ENCODE measurements at places on chromosomes 3 and 15.
A peak's percentile ranks its signal among the peaks of the same experiment; 100 is the strongest.

DNA sequence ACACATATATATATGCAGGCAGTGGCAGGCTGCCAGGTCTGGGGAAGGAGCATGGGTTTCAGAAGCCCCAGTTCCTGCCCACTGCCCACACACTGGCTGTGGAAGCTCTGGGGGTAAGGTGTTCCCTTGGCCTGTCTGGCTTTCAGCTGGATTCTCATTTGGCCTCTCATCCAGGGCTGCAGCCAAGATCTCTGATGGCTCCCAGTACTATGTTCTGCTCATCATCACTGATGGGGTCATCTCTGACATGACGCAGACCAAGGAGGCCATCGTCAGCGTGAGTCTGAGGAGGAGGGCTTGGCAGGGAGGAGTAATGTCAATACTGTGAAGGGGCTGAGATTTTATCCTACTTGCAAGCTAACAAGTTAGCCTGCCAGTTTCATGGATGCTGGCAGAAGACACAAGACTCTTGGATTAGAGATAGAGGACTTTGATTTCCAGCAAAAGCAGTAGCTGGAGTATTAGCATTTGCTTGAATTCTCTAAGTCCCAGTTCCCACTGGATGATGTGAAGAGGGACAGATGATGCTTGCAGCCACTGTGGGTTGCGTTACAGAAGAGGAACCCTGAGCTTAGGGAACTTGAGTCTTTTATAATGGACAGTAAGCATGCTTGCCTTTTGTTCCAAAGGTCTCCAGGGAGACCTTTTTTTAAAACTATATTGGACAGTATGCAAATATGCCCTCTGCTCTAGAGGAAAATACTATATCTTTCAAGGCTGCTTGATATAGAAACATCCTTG is 5.6 kb upstream of the BRPF1 start:
- no peak for DNase-seq

- DNase-seq = peak; percentile 2
These were observed 195.2 kb upstream of the DPPA4 start for GRCh38 chr3:109532257-109533216.

DNA sequence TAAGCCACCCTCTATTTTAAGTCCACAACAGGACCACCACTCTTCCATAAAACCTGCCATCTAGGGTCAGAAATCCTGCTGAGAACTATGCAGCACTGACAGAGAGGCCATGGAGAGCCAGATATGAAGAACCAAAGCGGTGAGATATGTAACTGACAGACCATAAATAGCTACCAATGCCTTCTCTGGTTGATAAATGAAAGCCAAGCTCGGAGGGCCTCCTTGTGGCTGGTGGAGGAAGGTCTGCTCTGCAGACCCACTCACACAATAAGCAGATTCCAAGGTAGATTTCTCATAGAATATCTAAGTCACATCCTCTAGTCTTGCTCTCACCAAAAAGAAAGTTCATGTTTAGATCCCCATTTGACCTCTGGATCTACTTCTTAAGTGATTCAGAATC is 38.9 kb downstream of the RYK start:
- peak; percentile 46 for DNase-seq

DNA sequence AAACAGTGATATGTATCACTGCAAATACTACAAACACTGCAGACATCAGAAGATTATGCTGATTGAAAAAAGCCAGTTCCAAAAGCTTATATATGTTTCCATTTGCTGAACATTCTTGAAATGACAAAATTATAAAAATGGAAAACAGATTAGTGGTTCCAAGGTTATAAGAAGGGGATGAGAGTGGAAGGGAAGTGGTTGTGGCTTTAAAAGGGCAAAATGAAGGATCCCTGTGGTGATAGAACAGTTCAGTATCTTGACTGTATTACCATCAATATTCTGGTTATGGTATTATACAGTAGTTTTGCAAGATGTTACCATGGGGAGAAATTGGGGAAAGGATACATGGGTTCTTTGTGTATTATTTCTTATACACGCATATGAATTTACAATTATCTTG is 77.8 kb downstream of the DZIP3 start:
- no peak for DNase-seq

GRCh38 chr15:94875550-94875949 is 644.2 kb downstream of the MCTP2 start:
- DNase-seq = no peak

GRCh38 chr3:153658136-153658535 is 463.1 kb upstream of the ARHGEF26 start:
- DNase-seq = no peak

DNA sequence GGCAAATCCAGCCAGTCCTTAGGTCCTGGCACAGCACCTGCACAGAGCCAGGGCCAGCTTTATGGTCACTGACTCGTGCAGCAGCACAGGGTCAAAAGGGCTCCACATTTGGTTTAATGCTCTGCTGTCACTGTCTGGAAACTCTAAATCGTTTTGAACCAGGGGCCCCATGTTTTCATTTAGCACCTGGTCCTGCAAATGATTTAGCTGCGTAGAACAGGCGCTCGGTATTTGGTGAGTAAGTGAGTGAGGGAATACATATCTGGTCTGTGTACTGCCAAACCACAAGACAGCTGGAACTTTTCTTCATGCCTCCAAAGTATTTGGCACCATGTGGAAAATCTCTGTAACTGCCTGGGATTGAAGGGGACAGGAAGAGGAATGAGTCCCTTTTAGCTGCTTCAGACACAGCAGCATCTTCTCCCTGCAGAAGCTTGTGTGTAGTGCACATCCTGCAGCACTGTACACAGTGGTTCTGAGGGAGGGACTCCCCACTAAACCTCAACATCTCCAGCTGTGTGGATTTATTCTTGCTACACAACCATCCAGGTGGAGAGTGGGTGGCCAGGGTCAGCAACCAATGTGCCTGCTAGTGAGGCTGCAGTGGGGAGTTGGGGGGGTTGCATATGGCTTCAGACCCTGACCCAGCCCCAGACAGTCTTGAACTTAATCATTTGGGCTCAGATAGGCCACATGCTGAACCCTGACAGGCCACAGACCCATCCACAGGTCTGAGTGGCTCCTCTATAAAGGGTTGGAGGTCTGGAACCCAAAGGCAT is 1.1 kb downstream of the SH2D7 start:
- DNase-seq = no peak

DNA sequence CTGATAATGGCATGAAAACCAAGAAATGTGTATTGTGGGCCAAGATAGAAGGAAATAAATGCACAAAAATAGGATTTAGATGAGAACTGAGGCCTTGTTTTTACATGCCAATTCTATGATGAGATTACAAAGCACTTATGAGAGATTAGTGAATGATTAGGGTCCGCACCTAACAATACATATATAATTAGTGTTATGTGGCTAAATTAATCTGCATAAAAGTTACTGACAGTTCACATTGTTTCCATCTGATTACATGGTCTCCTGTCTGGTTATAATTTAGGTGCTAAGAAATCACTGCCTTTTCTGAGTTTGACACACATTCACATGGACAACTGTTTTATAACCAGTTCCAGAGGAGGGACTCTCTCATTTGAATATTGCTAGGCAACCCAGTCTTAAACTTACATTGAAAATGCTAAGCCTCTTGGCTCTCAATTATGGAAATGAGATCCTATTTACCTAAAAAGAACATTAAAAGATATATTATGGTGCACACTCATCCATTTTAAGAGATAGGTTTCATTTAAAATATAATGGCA is 117.0 kb upstream of the ARL6 start:
- DNase-seq = no peak

DNA sequence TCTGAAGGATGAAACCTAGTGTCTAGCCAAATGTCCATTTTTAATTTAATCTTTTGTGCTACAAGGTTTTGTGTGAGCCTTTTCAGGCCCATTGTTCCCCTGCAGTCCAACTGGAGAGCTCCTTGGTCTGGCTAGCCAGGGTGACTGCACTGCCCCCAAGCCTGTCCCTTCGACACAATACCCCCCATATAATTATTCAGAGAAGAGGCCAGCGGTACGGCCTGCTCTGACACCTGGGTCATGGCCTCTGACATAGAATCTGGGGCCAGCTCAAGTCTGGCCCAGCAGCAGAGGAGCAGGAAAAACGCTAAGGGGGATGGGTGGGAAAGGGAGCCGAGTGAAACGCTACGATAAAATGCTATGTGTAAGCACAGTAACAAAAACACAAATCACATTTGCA is 64.2 kb upstream of the PYGO1 start:
- no peak for DNase-seq

DNA sequence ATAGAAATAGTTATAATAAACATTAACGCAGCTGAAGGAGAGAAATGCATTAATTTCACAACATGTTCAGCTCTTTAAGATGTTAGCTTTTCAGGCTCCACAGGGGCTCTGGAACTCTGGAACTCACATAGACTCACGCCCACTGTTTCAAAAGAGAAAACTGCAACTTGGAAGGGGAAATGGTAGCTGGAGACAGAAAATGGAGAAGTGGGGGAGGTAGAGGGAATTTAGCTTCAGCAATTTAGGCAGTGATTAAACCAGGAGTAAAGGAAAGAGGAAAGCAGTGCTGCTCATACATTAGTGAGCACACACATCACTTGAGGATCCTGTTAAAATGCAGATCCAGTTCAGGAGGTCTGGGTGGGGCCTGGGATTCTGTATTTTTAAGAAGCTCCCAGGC is 274.8 kb upstream of the TRIM42 start:
- no peak for DNase-seq

DNA sequence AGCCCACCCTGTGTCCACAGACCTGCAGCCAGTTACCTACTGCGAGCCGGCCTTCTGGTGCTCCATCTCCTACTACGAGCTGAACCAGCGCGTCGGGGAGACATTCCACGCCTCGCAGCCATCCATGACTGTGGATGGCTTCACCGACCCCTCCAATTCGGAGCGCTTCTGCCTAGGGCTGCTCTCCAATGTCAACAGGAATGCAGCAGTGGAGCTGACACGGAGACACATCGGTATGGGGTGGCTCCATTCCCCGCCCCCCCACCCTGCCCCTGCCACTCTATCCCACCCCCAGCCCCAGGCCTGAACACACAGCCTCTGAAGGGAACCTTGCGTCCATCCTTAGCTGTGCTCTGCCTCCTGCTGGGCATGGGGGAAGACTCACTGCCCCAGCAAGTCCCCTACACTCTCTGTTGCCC is 73.2 kb downstream of the AAGAB start:
- DNase-seq = no peak

DNA sequence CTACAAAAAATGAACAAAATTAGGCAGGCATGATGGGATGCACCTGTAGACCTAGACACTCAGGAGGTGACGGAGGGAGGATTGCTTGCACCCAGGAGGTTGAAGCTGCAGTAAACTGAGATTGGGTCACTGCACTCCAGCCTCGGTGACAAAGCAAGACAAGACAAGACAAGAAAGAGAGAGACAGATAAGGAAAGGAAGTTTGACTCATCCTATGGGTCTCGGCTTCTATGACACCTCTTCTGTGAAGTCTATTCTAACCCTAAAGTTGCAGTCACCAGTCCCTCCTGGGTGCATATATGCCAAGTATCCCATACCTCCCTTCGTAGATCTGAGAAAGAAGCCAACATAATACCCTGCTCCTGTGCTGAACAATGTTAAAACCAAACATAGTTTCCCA is 7.9 kb upstream of the ZMAT3 start:
- DNase-seq = no peak

GRCh38 chr3:2765002-2765579 is 345.1 kb downstream of the IL5RA start:
- DNase-seq = no peak

- no peak for DNase-seq
These were observed 182.8 kb upstream of the NR2E3 start for GRCh38 chr15:71627604-71628003.

DNA sequence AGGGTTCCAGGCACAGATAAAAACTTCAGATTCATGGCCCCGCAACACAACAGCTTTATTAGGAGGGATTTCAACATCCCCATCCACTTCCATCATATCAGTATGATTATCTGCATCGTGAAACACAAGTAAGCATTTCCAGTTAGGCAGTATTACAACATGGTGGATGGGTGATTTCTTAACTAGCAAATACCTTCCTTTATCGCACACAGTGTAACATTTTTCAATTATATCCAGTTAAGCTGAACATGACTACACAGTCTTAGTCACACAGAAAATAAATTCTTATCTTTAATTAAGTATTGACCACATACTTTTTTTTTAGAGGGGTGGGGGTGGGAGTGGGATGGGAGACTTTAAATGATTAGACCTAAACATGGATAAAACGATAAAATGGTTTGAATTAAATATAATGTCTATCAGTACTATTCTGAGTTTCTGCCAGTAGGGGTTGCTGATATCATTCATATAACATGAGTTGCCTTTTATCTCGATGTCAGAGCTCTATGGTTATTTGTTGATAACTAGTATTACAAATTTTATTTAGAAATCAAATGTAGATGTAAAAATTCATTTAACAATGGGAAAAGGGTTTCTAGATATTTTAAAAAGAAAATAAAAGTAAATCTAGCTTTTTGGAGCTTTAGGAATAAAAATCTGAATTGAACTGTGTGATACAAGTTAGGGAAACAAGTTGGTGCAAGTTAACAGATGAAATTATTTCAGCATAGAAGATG is 146.6 kb downstream of the TBL1XR1 start:
- peak; percentile 54 for DNase-seq

DNA sequence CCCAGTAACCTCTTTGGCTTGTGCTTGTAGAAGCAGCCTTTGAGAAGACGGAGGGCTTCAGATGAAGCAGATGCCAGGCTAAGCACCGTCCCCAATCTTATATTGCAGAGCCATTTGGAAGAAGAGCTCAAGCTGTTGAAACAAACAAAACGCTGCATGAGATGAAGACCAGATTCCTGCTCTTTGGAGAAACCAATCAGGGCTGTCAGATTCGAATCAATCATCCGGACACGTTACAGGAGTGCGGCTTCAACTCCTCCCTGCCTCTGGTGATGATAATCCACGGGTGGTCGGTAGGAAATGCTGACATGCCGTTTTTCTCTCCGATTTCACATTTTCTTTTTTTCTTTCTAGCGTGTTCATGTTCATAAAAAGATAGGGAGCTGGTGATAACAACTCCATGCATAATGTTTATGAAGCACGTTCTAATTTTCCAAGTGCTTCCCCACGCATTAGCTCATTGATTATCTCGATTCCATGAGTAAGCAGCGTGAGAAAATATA is 106.5 kb downstream of the LIPC start:
- DNase-seq = no peak

DNA sequence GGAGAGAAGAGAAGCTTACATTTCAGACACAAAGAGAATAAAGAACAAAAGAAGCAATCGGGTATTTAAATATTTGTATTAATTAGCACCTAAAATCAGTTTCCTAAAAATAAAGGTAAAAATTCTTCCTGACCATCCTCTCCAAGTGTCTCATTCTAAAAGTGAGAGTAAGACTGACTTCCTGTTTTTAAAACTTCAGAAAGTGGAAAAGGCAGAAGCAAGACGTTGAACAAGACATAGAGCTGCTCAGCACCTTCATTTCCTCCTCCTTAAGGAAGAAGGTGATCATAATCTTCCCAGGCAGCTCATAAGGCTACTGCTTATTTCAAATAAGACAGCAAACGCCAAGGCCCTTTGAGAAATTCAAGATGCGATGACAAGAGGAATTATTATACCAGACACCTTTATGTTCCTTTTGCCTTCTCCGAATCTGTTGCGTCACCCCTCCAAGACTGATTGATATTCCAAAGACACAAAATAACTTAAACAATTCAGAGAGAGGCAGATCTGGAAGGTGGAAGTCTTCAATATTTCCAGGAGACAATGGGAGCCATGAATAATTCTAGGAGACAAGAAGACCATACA is 238.8 kb upstream of the TLE3 start:
- no peak for DNase-seq

- no peak for DNase-seq
These were observed 313.3 kb downstream of the SATB1 start for GRCh38 chr3:18111796-18112232.
